ENCODE measurements at places on chromosomes 7 and 10.

DNA sequence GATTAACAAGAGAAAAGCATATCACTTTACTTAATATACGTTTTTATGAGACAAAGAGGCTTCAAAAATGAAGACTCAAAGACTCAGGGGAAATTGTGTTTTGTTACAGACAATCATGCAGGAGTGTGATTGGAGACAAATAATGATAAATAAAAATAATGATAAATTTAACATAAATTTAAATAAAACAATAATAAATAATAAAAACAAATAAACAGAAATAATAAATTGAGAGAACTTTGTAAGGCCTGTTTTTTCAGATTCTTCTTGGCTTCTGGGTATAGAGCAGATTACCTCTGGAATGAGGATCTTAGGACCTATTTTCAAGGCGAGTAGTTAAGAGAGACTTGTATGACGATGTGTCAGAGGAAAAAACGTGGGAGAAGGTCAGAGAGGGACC lies 271.4 kb upstream of the POT1 start:
- no peak for DNase-seq

GRCh38 chr7:1288996-1289551 lies 56.4 kb downstream of the UNCX start:
- no peak for DNase-seq

DNA sequence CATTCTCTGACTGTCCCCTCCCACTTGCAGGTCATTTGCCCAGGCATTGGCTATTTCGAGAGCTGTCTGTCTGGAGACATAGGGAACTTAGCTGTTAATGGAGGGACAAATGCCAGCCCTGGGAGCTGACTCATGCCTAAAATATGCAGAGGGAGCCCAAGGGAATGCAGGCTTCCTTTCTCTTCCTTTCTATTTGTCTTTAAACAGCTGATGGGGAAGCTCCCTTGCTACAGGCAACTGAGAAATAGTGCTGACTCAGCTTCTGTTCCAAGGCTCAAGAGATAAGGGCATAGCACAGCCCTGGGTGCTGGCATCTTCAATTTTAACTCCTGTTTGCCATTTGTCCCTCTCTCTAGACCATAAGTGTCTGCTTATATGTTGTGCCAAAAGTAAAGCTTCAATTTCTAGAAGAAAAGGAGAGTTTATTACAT lies 82.7 kb upstream of the C1GALT1 start:
- DNase-seq, result no peak

GRCh38 chr7:148811892-148812291 lies 72.2 kb downstream of the EZH2 start:
- no peak for DNase-seq

DNA sequence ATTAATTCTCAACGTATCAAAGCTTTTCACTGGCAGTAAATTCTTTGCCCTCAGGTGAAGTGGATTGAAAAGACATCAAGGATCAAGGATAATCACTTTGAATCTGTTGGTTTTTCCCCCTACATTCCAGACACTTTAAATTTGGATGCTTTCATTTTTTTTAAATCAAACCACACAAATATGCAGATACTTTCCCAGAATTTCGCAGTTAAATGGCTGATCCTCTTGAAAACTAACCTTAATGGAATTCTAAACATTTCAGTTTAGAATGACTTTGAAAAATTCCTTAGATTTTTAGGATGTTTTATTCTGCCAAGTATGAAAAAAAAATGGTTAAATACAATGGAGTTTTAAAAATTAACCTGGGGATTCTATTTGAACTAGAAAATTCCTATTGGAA lies 325.9 kb downstream of the GFRA1 start:
- no peak for DNase-seq

DNA sequence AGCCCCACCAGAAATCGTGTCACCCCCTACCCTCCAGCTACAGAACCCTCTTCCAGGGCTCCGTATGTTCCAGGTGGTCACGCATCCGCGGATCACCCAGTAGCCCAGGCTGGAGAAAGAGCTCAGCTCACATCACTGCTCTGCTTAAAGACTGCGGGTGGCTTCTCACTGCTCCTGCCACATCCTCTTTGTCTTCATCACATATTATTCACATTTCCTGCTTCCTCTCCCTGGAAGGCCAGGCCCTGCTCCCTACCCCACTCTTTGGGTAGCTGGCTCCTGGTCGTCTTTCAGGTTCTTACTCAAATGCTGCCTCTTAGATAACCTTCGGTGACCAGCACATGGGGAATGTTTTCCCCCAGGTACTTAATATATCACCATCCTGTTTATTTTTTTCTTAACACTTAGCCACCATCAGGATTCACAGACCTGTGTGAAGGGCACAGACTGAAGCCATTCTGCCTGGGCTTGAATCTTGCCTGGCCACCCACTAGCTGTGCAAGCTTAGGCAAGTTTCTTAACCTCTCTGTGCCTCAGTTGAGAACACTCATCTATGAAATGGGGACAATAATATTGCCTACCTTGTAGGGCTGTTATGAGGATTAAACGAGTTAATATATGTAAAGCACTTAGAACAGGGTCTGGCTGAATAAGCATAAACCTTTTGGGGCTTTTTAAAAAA lies 307.8 kb downstream of the PRPF18 start:
- no peak for DNase-seq

DNA sequence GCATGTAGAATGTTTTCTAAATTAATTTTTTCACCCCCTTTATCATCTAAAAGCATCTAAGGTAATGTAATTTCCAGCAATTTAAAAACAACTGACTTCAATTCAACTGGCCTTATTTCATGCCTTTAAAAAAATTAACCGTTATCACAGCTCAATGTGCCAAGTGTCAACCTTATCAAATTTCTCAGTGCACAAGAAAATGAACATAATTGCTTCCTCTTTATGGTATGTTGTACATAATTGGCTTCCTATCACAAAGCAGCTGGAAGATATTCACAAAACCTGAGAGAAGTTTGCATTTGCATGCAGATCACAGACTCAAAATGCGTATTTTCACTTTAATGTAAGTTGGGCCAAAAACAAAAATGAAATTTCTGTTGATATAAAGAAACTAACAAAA lies 966.4 kb downstream of the GRM8 start:
- no peak for DNase-seq

- no peak for DNase-seq
These were observed 118.0 kb downstream of the BUB3 start for GRCh38 chr10:123272171-123272570.

DNA sequence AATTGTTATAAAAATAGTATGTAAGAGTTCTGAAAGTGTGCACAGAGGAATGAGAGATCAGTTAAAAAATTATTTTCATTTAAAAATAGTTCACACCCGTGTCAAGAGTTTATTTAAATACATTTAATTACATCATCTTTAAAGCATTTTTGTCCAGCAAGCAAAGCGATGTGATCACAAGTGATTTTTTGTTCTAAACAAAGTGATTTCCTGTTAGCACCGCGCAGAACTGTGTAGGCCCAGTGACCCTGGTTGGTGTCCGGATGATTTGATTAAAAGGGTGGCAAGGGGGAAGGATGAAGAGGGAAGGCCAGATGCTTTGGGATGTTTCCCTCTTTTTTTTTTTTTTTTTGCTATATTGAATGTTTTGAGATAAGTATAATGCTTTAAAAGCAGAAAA lies 227.8 kb upstream of the PITRM1 start:
- DNase-seq, result no peak

DNA sequence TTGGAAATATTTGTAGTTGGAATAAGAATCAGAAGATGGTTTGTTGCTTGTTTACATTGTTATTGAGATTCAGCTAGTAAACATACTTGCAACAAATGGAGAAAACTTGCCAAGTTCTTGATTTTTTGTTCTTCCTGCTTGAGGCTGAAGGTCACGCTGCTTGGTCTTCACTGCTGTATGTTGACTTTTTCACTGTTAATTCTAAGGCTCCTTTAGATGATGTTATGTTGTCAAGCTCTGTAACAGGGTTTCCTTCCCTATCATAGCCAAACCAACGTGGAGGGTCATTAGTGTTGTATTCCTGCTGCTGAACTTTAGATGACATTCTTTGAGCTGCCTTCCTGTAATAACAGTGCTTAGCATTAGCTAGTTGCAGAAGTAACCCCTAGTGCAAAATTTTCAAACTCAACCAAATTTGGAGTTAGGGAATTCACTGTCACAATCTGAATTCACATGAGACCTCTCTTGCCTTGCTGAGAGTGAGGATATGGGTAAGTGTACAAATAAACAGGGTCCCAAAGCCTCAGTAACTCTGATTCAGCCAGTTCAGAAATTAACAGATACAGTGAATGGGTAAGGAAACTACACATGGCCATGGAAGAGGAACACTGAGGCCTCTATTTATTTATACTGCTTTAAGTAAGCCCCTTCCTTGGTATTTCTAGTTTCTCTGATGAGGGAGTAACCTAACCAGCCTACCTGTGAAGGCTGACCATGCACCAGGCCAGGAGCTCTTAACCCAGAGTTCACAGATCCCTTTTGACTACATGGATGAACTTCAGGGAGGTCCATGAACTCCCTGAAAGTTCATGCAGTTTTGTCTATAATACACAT lies 64.6 kb downstream of the FAM185A start:
- DNase-seq, result no peak

DNA sequence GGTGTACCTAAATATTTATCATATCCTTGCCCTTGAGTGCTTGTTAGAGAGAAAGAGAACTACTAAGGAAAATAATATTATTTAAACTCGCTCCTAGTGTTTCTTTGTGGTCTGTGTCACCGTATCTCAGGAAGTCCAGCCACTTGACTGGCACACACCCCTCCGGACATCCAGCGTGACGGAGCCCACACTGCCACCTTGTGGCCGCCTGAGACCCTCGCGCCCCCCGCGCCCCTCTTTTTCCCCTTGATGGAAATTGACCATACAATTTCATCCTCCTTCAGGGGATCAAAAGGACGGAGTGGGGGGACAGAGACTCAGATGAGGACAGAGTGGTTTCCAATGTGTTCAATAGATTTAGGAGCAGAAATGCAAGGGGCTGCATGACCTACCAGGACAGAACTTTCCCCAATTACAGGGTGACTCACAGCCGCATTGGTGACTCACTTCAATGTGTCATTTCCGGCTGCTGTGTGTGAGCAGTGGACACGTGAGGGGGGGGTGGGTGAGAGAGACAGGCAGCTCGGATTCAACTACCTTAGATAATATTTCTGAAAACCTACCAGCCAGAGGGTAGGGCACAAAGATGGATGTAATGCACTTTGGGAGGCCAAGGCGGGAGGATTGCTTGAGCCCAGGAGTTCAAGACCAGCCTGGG lies 11.4 kb downstream of the SERPINE1 start:
- peak; percentile 48 for DNase-seq

- no peak for DNase-seq
These were observed 630.7 kb downstream of the PARD3 start for GRCh38 chr10:34184397-34184796.

GRCh38 chr10:42988517-42989395 lies 88.1 kb upstream of the RET start:
- no peak for DNase-seq

DNA sequence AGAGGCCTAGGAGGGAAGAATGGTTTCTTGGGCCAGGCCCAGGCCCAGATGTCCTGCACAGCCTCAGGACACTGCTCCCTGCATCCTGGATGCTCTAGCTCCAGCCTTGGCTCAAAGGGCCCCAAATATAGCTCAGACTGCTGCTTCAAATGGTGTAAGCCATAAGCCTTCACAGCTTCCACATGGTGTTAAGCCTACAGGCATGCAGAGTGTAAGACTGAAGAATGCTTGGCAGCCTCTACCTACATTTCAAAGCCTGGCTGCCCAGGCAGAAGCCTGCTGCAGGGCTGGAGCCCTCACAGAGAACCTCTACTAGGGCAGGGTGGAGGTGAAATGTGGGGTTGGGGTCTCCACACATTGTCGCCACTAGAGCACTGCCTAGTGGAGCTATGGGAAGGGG lies 118.1 kb downstream of the TPK1 start:
- DNase-seq, result no peak

- no peak for DNase-seq
These were observed 61.4 kb upstream of the NME8 start for GRCh38 chr7:37786741-37787569.

DNA sequence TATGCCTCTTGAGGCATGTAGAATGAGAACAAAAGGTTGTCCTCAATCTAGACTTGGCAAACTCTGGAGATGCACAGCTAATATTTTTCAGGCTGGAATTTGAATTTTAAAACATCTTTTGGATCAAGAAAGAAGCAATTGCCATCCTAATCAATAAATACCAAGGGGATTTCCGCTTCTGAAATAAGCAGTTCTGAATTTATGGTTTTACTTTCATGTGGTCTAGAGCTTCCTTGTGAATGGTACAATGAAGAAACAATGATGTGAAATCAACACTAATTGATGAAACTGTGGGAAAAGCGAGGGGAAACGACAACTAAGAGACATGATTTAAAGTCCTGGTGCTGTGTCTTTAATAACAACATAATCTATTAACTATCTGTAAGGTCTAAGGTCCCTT lies 1202.7 kb downstream of the SORCS3 start:
- no peak for DNase-seq

DNA sequence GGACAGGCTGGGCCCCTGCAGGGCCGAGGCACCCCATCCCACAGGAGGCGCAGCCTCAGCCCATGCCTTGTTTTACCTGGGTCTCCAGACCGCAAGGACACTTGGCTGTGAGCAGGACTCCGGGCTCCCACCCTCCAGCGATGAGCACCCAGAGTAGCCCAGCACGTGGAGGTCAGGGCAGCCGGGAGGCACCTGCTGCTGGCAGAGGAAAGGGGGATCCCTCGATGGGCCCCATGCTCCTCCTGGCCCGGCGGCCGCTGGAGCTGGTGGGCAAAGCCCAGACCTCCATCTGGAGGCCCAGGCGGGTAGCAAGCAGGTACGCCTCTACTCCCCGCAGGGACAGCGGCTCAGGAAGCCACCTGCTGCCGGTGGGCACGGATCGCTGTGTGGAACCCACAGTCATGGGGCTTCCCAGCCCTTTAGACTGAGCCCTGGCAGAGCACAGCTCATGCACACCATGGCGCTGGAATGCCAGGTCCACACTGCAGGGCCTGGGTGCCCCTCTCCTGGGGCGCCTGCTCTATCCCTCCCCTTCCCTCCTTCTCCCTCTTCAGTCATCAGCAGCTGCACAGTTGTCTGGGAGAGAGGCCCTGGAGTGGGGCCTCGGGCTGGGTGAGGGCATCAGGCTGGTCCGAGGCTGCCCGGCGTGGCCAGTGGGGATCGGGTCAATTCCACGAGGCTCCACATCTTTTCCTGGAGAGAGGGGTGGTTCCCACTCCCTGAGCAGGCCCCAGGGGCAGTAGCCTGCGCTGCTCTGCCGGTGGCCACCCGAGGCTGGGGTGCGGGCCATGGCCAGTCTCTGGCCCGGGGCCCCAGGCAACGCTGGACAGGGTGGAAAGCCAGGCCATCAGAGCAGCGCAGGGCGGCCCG lies 65.7 kb downstream of the PWWP2B start:
- DNase-seq, result no peak

DNA sequence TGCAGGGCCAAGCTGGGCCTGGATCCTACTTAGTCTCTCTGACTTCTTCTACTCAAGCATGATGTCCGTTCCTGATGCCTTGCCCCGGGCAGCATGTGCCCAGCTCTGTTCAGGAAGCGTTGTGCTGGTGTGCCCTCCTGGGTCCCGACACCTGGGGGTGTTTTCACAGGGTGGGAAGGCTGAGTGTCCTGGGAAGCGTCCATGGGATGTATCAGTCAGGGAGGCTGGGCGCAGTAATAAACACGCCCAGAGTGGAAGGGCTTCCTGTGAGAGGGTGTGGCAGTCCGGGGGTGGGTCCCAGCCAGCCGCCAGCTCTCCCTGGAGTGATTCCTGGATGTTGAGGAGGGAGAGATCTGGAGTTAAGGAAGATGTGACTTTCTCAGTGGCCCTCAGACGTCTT lies 29.0 kb downstream of the FOXK1 start:
- no peak for DNase-seq

Data from stimulated activated CD8-positive, alpha-beta memory T cell treated with anti-CD3 and anti-CD28 coated beads, Interleukin-15, amount 100 ng/mL, for 24 hours (primary cell).